ENCODE measurements at places on chromosomes 5 and 9.

DNA sequence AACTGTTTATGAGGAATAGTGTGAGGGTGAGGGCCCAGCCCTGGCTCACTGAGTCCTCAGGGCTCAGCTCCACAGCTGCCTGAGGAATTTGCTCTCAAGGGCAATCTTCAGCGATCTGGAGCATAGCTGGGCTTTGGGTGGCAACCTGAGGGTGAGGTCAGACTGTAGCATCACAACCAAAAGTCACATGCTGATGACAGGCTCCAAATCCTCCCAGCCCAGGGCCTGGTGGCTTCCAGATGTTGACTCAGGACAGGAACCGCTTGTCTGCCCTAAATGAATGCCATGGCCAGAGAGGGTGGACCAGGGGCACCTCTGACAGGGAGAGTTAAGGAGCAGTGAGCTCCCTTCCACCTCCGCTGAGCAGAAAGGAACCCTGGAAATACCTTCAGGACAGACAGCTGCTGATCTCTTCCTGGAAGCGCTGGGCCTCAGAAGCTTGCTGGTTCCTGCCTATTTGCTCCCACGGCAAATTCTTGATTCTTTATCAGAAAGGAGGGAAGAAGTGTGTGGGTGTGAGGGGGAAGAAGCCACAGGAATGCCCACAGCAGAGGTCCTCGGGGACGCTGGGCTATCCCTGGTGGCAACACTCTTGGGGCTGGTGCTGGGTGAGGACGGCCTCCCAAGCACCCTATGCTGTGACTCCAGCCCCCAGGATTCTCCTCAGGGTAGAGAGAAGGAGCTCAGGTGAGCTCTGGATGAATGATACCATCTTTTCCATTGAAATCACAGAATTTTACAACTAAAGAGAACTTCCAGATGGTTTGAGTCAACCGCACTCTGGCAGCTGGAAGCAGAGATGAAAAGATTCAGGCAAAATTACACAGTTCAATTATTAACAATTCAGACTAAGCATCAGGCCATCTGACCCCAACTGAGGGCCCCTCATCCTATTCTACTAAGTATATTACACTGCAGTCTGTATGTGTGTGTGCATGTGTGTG is 13.8 kb upstream of the CTSL start:
- peak; percentile 73 for DNase-seq

DNA sequence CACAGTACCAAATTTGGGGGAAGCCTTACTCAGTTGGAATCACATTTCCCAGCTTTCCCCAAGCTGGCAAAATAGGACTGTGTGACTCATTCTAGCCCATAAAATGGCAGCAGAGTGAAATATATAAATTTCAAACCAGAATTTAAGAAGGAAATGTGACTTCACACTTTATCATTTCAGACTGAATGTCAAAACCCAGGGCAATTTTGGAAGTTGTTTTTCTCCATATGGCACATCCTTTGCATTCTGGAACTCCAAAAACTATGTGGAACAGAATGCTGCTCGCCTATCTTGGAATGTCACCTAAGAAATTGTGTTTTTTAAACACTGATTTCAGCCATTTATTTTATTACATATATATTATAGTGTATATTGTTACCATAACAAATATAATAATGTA is 424.7 kb upstream of the ST8SIA4 start:
- no peak for DNase-seq

DNA sequence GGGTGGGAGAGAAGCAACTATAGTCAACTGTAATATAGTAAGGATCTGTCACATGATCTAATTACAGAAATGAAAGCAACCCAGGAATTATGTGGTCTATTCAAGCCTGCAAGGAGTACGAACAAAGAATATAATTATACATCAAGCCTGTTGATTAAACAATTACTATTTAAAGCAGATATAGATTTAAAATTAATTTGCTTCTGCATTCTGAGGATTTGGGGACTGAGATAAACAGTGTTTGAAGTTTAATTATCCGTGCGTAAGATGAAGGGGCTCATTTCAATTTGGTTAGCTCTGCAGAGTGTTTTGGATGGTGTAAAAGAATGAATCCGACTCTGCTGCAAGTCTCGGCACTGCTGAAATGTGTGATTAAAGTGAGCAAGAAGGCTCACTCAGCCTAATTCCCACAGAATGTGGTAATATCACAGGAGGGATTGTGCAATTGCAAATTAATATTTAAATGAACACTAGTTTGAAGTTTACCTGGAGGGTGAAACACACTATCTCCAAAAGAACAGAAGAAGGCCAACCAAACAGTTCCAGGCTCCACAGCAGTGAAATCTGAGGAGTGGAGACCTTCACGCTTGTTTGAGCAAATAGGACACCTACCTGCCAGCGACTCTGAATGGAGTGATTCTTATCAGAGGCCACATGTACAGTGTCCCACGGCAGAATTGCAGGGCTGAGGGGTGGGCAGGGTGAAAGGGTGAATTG is 420.6 kb upstream of the SLC30A5 start:
- DNase-seq, result no peak

DNA sequence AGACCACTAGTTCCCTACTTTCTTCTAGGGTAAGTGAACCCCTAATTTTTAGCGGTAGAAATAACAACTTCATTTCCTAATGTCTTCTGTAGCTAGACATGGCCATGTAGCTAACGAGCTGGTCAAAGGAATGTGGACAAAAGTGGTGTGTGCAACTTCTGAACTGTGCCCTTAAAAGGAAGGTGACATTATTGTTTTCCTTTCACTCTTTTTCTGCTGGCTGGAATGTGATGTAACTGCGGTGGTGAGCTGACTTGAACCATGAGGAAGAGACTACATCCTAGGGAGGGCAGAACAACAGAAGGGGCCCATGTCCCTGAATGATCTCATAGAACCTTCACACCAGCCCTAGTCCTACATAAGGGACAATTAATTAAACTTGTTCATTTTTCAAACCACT is 1.3 kb upstream of the SNX2 start:
- no peak for DNase-seq

DNA sequence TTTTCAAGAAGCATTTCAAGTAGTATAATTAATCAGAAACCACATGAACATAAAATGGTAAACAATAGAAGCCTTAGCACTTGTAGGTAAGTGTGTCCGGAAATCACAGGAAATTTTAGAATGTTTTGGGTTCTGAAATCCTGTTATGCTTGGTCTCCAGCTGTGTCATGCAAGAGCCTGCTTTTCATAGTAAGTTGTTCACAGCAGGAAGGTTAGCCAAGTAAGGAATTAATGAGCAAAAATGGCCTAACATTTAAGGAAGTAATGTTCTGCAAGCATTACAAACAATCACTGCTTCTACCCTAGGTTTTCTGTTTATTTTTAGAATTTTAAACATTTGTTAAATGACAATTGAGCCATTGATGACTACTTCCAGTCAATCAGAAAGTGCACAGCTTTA is 669.5 kb downstream of the SLCO4C1 start:
- DNase-seq, result no peak

DNA sequence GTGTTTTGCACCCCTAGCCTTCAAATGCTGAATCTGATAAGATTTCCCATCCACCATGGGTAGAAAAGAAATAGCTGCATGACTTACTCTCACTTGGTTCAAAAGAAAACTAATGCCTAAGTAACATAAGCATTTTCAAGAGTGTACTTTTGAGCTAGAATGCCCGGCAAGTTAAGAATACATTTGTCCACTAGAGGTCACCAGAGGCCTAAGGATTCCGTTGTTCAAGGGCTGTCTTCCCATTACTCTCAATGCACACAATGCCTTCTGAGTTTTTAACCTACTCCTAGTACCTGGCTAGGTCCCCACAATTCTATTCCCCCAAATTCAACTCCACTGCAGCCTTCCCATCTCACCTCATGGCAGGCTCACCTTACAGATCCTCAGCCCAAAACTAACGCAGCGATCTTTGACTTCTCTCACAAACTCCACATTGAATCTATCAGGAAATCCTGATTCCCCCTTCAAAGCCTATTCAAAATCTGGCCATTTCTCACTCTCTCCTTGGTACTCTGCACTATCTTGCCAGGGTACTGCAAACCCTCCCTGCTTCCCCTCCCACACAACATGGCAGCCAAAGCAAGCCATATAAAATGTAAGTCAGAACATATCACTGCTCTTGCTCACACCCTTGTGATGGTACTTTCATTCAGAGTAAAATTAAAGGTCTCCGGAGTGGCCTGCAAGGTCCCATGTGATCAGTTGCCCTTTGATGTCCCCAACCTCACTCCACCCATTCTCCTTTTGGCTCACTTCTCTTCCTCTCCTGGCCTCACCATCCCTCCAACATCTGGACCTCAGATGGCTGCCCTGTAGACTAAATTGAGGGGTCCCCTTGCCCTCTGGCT is 13.4 kb downstream of the OXCT1 start:
- no peak for DNase-seq

DNA sequence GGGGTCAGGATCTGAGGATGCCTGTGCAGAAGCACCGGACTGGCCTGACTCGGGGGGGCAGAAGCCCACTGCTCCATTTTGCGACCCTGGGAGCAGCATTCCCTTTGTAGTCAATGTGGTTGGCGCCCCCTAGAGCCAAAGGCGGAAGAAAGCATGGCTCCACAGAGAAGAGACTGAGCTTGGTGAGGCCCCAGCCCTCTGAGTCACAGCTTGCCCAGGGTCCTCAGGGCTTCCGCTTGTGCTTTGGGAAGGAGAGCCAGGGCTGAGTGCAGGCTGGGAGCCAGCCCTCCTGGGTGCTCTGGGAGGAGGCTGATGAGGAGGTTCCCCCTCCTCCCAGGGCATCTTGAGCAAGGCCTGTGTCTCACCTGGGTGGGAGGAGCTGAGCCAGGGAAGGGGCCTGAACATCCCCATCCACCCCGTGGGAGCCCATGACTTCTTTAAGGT is 5.5 kb upstream of the AQP3 start:
- DNase-seq, result no peak

GRCh38 chr9:129348890-129349664 is 171.0 kb upstream of the IER5L start:
- DNase-seq, result no peak

GRCh38 chr9:120933310-120934055 is 6.9 kb upstream of the TRAF1 start:
- DNase-seq, result no peak

DNA sequence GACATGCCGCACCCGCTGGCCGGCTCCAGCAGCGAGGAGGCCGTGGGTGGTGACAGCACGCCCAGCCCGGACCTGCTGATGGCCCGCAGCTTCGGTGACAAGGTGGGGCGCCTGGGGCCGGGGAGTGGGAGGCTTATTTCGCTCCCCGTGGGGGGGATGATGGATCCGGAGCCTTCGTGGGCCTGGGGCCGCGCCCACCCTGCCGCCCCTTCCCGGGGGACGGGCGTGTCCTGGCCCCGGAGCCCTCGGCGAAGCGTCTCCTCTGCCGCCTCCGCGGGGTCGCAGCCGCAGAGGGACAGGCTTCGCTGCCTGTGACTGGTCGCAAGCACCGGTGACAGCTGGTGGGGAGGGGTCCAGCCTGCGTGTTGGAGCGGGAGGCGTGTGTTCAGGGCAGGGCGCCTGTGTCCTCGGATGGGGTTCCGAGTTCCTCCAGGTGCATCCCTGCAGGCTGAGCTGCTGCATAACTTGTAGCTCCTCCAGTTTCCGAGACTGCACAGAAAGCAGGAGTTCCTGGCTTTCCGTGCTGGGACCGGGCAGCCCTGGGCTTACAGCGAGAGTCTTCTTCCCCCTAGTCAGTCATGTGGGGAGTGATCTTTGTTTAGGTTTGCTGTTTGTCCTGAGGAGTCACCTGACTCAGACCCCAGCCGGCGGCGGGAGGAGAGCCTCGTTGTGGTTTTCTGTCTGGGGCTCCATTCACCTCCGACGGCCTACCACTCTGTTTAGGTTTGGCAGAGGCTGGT is 666 bp downstream of the SNX30 start:
- DNase-seq, result peak; percentile 51

DNA sequence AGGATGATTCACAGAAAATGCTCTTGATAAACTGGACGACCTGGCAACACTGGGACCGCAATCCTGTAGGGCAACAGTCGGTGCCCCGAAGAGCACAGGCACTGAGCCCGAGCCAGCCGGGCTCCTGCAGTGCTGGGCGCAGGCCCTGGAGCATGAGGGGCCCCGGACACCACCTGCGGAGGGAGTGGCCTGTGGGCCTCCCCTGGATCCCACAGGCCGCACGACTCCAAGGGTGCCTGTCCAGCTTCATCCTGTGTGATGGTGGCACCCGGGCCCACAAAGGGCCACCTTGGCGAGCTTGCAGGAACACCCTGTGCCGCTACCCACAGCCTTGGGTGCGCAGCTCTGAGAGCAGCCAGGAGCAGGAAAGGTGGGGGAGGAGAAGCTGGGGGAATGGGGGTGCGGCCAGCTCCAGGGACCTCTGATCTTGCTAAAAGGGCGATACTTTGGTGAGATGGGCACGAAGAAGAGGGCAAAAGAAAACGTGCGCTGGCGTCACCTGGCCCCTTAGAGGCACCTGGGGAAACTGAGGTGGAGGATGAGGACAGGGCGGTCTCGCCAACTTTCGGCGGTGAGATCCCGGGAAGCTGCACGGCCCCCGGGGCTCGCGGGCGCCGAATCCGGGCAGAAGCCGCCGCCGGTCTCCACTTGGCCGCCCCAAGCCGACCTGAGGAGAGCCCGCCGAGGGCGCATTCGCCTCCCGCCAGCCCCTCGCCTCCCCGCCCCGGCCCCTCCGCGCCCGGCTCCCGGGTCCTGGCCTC is 722 bp downstream of the TBC1D9B start:
- DNase-seq, result peak; percentile 11

GRCh38 chr9:134812343-134812673 is 68.3 kb upstream of the FCN2 start:
- DNase-seq, result no peak

DNA sequence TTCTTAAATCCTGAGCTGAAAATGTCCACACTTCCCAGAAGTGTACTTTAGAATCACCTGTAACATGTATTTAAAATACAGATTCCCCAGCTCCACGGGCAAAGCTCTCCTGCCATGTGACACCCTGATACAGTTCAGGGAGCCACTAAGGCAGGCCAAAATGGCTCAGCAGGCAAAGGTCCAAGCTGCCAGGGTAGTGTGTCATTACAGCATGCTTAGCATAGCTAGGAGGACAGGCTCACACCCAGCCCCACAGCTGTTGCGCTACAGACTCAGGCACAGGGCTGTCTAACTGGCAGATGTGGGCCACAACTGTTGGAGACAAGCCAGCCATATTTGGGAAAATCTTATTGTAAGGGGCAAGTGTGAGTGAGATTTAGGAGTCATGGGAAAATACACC is 73.0 kb downstream of the C9orf85 start:
- DNase-seq, result peak; percentile 43

DNA sequence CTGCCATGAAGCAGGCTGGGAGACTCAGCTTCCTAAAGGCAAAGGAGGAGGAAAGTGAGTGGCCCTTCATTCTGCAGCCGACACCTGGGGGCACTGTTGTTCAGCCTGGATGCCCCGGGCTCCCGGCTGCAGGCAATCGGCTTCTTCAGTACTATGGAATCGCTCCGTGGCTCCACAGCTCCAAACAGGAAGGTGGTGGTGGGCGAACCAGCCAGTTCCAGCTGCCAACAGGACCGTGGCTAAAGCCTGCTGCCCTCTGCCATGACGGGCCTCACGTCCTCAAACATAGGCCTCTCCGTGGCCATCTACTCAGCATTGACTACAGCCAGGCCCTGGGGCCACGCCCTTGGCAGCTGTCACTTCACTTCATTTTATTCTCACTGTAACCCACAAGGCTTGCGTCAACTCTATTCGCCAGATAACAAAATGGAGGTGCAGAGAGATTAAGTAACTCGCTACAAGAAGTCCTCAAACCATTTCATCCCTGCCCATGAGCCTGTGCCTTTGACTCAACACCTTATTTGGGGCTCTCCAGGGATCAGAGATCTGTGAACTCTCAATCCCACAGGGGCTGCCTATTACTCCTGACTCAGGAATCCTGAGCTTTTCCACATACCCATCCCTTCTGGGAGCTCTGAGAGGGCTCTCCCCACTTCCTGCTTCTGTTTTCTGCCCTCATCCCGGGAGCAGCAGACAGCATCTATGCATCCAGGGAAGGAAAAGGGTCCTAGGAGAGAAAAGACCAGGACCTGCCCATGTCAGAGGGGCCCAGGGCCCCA is 38.0 kb downstream of the PAX5 start:
- DNase-seq, result no peak

- DNase-seq, result no peak
Observed at GRCh38 chr9:105835721-105836120, 141.4 kb downstream of the TMEM38B start.

Measured in HS-5 (cell line).